Effector memory CD4-positive, alpha-beta T cell (primary cell): ENCODE measurements at places on chromosomes 16 and 17.

DNA sequence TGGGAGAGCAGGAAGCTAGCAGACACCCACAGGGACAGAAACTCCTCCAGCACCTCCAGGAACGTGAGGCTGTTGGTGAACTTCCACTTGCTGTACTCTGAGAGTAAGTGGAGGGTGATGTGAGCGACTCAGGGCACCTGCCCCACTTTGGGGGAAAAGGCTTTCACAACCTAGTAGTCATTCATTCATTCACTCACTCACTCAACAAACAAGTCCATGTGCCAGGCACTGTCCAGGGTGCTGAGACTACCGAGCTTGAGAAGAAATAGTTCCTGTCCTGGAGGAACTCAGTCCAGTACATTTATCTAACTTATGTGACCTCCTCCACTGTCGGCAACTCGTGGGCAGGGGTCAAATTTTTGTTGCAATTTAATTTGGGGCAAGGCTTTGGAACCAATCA, 26.6 kb downstream of the LGALS9 start:
- no peak for DNase-seq

- DNase-seq, result no peak
These were observed 121.7 kb upstream of the CCL2 start for GRCh38 chr17:34133350-34133749.

- no peak for DNase-seq
These were observed 22.9 kb downstream of the ZC3H7A start for GRCh38 chr16:11774065-11774626.

DNA sequence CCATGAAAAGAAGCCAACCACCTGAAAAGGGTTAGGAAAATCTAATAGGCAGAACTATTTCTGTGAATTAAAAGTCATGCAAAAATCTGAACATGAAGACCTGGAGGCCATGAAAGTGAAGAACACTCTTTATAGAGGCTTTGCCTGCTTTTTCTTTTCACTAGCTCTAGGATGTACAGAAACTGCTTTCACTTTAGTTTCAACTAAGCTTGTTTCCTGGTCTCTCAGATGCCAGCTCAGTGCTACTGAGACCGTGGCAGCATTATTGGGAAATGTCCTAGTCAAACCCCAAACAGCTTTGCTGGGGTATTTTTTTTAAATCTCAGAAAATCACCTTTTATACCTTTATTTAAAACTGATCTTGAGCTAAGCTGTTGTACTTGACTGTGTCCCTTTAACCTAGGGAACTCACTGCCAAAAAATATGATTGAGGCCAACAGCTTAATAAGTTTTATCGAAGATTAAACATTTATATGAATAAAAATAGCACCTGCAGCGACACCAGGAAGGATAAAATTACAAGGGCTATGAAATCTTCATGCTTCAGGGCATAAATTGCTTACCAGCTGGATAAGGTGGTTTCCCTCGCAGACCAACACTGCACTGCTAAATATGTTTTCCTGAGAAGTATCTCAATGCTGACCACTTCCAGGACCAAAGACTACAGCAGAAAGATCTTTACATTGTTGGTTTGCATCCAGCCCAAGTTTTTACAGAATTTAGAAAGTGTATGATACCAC, 621.8 kb upstream of the ZFHX3 start:
- no peak for DNase-seq

DNA sequence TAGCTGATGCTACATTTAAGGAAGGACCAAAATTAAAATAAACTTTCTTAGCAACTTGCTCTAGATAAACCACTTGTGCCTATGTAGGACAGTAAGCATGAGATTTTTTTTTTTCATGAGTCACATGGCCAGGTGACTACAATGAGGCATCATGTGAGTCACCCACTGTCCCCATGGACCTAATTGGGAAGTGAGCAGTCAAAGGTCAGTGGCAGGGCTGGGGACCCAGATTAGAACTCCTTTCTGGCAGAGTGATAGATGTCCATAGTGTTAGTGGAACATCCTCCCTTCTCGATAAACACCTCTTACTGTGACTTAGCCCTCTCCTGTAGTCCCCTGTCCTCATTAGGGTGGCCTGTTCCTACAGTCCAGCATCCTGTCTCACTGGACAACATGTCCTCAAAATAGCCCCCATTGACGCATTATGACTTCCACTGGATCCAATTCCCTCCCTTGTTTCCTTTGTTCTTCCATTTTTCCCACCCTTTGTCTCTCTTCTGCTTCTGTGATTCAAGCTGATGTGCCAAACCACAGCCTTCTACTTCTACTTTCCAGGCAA, 12.4 kb downstream of the ITGB3 start:
- no peak for DNase-seq
